ENCODE measurements at places on chromosomes 6 and 20. TPM values are rescaled to one million over a fixed set of nuclear protein-coding genes. Genes with fewer than 3 reads are reported as not detected.
A peak's percentile ranks its signal among the peaks of the same experiment; 100 is the strongest.

GRCh38 chr6:157281570-157281969 is 41.7 kb downstream of the TMEM242 start:
- DNase-seq, result peak; percentile 63

Gene SMOC2
- 0.18 TPM for total RNA-seq

GRCh38 chr6:85468326-85468725 is 18.4 kb downstream of the NT5E start:
- no peak for DNase-seq

GRCh38 chr6:100553243-100553642 is 88.5 kb upstream of the SIM1 start:
- DNase-seq, result no peak

- DNase-seq, result no peak
These were observed 53.2 kb downstream of the SAMD5 start for GRCh38 chr6:147561726-147562125.

Gene TRIM40
- total RNA-seq, result not detected

DNA sequence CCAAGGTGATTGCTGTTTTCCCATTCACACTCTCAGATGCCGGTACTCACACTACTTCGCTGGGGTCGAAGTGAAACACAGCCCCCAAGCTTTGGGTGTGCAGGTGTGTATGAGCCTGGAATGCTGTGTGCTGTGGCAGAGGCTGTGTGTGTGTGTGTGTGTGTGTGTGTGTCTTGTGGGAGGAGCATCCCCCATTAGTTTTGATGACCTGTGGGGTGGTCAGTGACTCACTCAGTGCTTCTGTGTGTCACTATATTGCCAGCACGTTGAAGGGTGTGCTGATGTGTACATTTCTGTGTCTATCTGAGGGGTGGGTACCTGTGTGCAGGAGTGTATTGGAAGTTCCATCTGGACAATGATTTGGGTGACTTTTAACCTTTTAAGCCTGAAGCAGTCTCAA is 5.0 kb upstream of the SLC12A5 start:
- no peak for DNase-seq

- DNase-seq, result no peak
These were observed 3.8 kb downstream of the DSE start for GRCh38 chr6:116374586-116374985.

Gene GCNT2
- total RNA-seq, result 52.5 TPM

DNA sequence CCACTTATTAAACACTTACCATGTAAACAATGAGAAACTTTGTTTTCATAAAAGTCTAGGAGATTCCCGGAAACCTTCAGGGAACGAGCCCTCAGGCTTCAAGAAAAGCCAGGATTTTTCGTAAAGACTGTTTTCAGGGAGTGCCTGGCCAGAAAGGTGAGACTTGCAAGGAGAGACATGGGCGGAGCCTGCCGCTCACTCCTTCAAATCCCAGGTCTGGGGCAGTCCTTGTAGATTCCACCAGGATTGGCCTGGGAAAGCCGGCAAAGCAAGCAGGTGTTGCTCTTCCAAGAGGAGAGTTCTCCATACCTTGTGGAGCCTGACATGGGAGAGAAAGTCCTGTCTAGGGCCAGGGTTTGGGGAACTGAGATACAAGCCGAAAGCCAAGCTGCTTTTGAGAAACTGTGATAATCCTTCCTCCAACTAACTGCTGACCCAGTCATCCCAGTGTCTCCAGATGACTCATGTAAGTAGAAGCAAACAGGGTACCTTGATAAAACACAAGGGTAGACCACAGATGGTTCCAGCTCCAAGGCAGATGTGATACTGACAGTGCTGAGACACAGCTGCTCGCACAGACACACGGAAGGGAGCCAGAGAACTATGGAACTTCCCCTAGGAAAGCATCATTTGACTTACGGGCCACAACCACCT is 69.4 kb upstream of the NAA20 start:
- DNase-seq, result peak; percentile 47

- DNase-seq, result no peak
These were observed 199.8 kb downstream of the NFATC2 start for GRCh38 chr20:51342510-51343236.

Gene OR2B6
- total RNA-seq, result not detected

GRCh38 chr20:3901706-3902440 is 12.7 kb downstream of the PANK2 start:
- DNase-seq, result no peak

DNA sequence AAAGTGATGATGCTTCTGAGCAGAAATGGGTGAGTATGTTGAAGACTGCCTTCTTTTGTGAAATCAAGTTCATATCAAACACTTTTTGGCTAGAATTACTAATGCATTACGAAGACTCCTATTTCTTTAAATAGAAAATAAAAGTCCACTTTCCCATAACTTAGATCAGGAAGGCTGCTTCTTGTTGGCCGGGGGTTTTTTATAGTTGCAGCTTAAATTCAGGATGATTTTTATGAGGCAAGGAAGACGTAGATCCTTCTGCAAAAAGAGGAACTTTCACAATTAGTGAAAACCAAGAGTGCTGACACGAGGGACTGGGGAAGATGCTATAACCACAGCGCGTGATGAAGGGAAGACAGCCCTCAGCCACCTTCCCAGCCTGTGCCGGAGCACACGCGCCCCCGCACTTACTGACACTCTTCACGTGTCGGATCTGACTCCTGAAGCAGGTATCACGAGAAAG is 206.1 kb upstream of the PRDM1 start:
- no peak for DNase-seq

- no peak for DNase-seq
These were observed 59.3 kb downstream of the CDC5L start for GRCh38 chr6:44446626-44447300.

DNA sequence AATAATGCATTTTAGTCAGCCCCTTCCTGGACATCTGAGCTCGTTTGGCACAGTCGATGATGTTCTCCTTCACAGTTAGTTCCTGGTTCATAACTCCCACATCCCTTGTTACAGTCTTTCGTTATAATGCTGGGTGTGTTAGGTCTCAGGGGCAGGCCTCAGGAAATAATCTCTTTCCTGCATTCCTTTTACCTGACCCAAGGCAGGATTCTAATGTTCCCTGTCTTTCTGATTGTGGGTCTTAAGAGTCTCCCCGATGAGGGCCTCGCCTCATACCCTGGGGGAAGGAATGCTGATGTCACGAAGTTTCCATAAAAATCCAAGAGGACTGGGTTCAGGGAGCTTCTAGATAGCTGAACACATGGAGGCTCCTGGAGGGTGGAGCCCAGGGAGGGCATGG is 104.0 kb upstream of the CARMIL1 start:
- DNase-seq, result no peak

DNA sequence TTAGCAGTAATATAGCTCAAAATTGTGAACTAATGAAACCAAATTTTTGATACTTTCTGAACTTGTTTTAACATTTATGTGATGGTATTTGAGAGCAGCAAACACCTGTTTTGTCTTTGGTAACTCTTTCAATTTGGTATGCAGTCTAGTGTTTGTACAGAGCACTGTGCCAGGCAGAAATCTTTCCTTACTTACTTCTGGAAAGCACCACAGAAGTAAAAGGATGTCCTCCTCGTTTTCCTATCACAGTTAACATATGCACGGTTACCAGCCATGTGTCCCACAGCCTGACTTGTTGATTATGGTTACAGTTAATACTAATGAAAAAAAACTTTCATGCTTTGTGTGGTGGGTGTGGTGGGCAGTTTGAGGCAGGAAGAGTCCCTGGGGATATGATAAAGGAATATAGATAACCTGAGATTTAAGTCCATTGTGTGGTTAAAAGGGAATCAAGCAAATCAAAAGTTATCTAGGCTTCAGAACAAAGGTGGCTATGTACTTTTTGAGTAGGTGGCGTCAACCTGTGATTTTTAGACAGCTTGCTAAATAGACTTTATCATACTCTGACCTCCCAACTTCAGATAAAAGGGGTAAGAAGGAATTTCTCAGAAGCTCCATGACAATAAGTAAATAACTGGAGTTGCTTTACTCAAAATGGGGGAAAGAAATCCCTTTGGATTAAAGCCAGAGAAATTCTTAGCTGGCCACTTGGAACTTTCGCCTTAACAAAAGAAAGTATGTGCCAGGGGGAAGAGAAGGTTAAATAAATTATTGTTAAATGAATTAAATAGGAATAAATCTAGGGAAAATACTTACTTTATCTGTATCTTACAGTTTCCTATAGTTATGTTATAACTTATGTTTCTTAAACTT is 20.1 kb upstream of the COL10A1 start:
- no peak for DNase-seq

DNA sequence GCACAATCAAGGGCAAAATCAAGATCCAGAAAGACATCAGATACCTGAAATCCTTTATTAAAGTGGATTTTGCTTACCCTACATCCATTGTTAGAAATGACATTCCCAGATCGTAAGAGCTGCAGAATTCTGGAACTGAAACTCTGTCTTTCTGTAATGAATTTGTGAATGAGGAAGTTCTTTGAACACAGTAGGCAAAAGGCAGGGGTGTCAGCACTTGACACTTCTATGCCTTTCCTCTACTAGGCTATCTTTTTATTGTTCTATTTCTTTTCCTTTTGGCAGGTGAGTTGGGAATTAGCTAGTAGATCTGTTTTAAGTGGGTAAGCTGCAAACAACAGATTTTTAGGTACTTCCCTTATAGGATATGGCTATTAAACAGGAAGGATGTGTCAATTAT is 126.3 kb downstream of the CARMIL1 start:
- DNase-seq, result no peak

DNA sequence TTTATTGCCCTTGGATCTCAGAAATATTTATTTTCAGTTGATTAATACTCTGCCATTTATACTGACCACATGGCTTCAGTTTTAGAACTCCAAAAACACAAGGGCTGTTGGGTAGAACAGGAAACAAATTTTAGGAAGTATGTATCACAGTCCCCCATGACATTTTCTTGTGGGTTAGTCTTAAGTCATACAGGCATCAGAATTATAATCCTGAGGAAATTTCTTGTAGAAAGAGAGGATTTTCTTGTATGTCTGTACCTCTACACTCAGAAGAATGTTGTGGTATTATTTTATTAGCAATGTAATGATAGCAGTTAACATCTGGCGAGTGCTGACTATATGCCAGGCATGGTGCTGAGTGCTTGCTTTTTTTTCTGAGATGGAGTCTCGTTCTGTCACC is 302.9 kb downstream of the CLIC5 start:
- DNase-seq, result no peak

DNA sequence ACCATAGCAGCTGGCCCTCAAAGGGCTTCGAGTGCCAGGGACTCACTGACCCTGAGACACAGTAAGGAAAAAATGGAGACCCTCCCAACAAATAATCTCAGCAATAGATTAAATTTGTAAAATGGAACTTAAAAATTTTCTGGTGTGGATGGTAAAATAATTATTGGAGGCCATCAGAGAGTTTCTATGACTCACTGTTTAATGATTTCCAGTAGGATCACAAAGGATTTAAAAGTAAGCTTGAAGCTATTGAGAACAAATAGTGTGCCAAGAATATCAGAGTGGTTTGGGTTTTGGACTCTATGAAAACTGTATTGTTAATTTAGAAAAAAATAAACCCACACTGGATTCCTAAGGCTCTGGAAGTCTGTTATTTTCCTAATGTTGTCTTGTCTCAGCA is 115.2 kb upstream of the AKIRIN2 start:
- DNase-seq, result no peak

DNA sequence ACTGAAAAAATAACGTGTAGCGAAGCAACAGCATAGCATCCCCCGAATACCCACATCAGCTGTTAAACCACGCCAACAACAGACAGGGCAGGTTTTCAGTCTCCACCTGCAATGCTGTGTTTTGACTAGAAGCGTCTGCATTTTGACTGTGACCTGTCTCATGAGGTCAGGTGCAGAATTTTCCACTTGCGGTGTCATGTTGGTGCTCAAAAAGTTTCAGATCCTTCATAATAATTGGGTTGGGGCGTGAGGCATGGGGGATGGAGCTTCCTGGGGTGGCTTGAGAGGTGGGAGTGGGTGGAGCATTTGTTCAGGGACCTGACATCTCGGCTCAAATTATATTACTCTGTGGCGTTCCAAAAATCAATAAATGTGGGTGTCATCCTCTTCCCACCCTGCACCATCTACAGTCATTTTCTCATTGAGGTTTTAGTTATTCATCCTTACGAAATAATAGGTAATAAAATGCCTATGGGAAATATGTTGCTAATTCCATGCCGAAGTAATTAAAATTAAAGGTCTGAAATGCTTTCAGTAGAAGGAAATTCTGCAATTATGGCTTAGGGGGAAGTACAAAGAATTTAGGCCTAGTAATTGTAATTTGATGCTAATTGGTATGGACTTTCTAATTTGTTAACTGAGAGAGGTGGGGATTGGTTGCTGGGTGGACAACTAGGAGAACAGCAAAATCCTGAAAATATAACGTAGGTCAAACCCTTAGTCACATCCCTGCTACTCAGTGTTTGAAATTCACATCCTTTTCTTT is 81.0 kb downstream of the TIAM2 start:
- DNase-seq, result no peak

GRCh38 chr20:8434326-8434876 is 302.3 kb downstream of the PLCB1 start:
- no peak for DNase-seq
